ENCODE measurements at places on chromosomes 6 and 20.

GRCh38 chr20:50903353-50904051 lies 27.7 kb downstream of the ADNP start:
- DNase-seq: no peak

DNA sequence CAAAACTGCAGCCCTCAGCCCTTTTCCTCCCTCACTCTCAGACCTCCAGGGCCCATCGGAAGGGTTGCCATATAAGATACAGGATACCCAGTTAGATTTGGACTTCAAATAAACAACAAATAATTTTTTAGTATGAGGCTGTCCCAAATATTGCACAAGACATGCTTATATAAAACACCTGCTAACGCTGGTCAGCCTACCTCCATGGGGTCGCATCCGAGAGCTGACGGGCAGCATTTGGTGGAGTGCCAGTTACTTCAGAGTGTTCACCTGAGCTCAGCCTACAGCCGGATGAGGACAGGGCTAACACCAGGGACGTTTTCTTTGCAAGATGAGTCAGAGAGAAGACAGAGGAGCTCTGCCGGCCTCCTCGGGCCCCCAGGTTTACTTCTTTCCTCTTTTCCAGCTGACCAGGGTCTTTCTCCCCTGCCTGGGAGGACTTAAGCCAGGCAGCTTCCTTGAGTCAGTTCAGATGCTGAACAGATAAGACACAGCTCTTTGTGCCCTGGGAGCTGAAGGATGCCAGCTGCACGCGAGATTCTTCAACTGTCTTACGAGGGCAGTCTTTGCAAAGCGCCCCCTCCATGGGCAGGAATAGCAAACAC lies 141.2 kb upstream of the KCNG1 start:
- no peak for DNase-seq

DNA sequence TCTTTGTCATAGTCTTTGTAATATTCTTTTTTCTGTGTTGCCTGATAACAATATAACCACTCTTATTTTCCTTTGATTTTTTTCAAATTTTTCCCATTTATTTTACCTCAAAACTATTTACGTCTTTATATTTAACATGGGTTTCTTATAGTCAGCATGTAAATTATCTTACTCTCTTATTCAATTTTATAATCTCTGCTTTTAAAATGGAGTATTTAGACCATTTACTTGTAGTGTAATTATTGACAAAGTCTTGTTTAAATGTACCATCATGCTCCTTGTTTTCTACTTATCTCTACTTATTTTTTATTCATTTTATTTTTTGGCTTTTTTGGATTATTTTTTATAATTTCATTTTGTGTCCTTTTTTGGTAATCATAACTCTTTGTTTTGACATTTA lies 476.5 kb upstream of the MAP3K7 start:
- DNase-seq: no peak

GRCh38 chr6:156976216-156977127 lies 199.3 kb downstream of the ARID1B start:
- DNase-seq: no peak

DNA sequence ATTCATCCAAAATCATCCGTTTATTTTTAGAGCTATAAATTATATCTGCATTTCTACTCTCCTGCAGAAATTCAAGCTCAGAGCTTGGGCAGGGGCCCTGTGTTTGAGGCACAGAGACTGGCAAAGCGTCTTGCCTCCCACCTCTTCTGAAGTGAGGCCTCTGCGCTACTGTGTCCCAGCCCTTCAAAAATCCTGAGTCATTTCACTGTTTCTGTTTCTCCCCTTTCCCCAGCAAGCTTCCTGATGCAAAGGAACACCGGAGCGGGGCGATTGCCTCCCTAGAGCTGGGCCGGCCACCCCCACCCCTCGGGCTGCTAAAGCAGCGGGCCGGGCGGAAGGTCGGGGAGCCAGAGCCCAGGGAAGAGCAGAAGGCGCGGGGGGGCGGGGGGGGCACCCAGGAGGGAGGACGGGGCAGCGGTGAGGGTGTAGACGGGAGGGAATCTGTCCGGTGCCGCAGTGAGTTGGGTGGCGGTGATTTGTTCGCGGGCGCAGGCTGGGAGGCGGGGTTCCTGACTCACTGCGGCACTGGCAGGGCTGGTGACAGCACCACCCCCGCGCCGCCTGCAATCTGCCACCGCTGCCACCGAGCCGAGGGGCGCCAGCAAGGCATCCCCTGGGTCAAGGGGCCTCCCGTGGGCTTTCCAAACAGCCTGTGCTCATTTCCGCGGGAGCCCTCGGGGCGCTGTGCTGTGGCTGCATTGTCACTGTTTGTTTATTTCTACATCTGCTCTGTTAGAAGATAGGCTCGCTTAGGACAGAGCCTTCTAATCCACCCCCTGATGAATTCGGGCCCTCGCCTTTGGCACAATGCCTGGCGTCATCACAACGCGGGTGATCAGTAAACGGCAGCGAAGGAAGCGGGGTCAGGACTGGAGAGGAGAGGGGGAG lies 46.5 kb upstream of the SNAP25 start:
- DNase-seq: peak; percentile 12

GRCh38 chr6:105178110-105178509 lies 1.7 kb downstream of the POPDC3 start:
- DNase-seq: no peak
